ENCODE measurements at places on chromosomes 7 and 10. TPM values are rescaled to one million over a fixed set of nuclear protein-coding genes. Genes with fewer than 3 reads are reported as not detected.

The PRLHR gene
- total RNA-seq = not detected

The ZPBP gene
- total RNA-seq = not detected

The ATG9B gene
- 1.00 TPM for total RNA-seq

The ZMIZ2 gene
- 4.8 TPM for total RNA-seq

The CALCR gene
- total RNA-seq = not detected

The KLLN gene
- 0.34 TPM for total RNA-seq

The C10orf105 gene
- total RNA-seq = not detected

The CHST3 gene
- total RNA-seq = 18.8 TPM

The PAPSS2 gene
- total RNA-seq = 5.1 TPM

The WASHC2A gene
- 54.4 TPM for total RNA-seq

The NEBL gene
- total RNA-seq = 38.3 TPM

The DPYSL4 gene
- 11.7 TPM for total RNA-seq

The MNX1 gene
- not detected for total RNA-seq

The KEL gene
- not detected for total RNA-seq

The ENKUR gene
- total RNA-seq = 0.07 TPM

The MAGI2 gene
- total RNA-seq = 1.7 TPM

The A1CF gene
- not detected for total RNA-seq

The OR6B1 gene
- total RNA-seq = not detected

The ACADSB gene
- 6.2 TPM for total RNA-seq

The AKR1E2 gene
- total RNA-seq = 3.8 TPM

The CYP2C8 gene
- 0.34 TPM for total RNA-seq

The PCLO gene
- total RNA-seq = 3.1 TPM

The HMX3 gene
- total RNA-seq = 0.07 TPM

The ACTL6B gene
- not detected for total RNA-seq

The ASB10 gene
- total RNA-seq = not detected

The LLCFC1 gene
- total RNA-seq = not detected

The CDC14C gene
- 0.07 TPM for total RNA-seq

The HMX2 gene
- not detected for total RNA-seq

The LDB3 gene
- under 0.01 TPM for total RNA-seq

The SLC35G1 gene
- total RNA-seq = 3.1 TPM

The CC2D2B gene
- 0.14 TPM for total RNA-seq

The MYPN gene
- total RNA-seq = not detected

The ACTR1A gene
- 69.7 TPM for total RNA-seq

The ACSL5 gene
- not detected for total RNA-seq

The PRF1 gene
- not detected for total RNA-seq

The CYP2C9 gene
- total RNA-seq = not detected

The MMP21 gene
- total RNA-seq = not detected

The RNF148 gene
- under 0.01 TPM for total RNA-seq

The INSYN2A gene
- under 0.01 TPM for total RNA-seq

The PLEKHS1 gene
- total RNA-seq = not detected

The AMPH gene
- total RNA-seq = not detected

The IFIT1B gene
- total RNA-seq = not detected

The KLF14 gene
- total RNA-seq = not detected

The PTF1A gene
- not detected for total RNA-seq

The FBH1 gene
- 75.5 TPM for total RNA-seq

The TEX36 gene
- total RNA-seq = not detected

The TES gene
- 325 TPM for total RNA-seq

All from nasal cavity respiratory epithelium epithelial cell of viscerocranial mucosa (primary cell).